Dermis microvascular lymphatic vessel endothelial cell (primary cell): ENCODE measurements at places on chromosomes 6 and 20. TPM values are rescaled to one million over a fixed set of nuclear protein-coding genes. Genes with fewer than 3 reads are reported as not detected.

GRCh38 chr20:4247898-4248858, 232.8 kb upstream of the RNF24 start:
- DNase-seq: no peak

PHF20 gene
- 22.1 and 23.8 TPM in 2 replicates for total RNA-seq

RNF8 gene
- 22.5 and 22.6 TPM in 2 replicates for total RNA-seq

F13A1 gene
- total RNA-seq: not detected in 2 replicates

GRCh38 chr20:48761023-48761785, 66.6 kb downstream of the PREX1 start:
- DNase-seq: no peak

DNA sequence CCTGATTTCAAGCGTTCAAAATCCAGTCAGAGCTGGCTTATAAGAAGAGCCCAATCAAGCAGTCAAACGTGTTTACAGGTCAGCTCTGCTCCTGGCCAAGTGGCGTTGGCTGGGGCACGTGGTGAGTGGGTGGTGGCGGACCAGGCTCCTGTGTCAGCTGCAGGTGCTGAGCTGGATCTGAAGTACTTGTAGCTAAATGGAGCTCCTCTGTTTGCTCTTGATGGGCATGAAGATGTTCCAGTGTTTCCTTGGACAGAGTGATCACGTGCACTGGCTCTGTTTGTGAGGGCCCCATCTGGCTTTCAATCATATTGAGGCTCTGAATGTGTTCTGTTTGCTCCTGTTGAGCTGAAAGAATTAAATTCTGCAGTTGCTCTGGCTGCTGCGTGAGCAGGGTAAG, 10.2 kb upstream of the MICAL1 start:
- no peak for DNase-seq
